ENCODE measurements at places on chromosomes 7 and 10.

GRCh38 chr7:8060241-8060640, 91.6 kb downstream of the GLCCI1 start:
- DNase-seq: no peak

DNA sequence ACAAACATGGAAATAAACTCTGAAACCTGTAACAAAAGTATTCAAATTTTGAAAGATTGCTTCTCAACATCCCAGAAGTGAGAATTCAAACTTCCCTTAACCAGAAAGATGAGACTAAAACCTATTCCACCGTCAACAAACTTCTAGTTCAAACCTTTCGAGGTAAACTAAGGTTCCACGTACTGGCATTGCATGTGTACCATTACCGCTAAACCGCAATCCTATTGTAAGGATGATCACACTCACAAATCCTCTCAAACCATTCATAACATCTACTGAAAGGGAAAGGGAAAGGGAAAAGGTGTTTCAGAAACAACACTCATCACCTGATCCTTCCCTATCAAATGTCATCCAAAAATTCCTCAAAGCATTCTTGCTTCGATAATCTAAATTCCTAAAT, 3.1 kb downstream of the SMURF1 start:
- no peak for DNase-seq

GRCh38 chr10:86690231-86690630, 21.9 kb downstream of the LDB3 start:
- no peak for DNase-seq

DNA sequence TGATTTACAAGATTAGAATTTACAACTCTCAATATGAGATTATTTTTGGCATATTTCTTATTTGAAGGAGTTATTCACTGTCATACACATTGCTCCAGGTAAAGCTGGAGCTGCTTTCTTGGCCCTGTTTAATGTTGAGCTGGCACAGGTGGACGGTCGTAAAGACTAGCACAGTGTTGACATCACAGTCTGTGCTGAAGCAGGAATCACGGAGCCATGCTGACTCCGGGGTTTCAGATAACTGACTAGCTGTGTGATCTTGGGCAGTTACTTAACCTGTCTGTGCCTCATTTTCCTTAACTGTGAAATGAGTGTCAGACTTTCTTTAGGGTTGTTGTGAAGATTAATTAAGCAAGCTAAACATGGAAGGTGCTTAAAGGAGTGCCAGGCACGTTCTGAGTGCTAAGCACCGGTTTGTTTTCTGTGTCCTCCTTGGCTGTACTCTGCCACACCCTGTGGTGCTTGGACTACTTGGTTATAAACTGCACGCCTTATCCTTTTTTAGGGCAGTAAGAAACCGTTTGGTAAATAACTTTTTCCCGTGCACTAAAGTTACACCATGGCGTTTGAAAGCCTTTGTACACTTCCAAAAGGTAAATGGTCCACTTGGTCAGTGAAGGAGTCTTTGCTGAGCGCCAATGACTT, 47.7 kb downstream of the DYNC2I1 start:
- DNase-seq: no peak

DNA sequence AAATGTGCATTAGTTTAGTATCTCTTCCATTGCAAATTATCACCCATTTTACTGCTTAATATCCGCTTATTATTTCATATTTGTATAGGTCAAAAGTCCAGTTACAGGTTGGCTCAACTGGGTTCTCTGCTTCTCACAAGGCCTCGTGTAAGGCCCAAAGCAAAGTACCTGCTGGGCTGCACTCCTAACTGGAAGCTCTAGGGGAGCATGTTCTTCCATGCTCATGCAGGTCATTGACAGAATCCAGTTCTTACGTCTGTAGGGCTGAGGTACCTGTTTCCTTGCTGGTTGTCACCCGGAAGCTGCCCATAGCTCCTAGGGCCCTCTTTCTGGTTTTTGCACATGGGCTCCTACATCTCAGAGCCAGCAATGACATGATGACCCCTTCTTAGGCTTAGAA, 79.6 kb downstream of the RAPGEF5 start:
- DNase-seq: no peak

DNA sequence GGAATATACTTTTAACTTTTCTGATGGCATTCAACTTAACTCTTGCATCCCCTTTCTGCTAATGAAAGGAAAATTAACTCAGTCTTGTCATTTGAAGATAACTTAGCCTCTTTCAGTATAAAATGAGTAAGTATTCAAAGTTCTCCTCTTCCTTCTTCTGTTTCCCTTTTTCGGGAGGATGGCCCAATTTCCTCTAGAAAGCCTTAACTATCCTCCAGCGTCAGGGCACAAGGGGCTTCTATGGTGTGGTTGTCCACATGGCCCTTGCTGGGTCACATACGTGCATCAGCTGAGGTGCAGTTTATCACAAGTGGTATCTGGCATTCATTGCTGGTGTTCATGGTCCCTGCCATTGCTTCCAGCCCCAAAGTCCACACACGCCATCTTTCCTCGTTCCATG, 17.8 kb upstream of the GSAP start:
- DNase-seq: no peak

GRCh38 chr7:137944168-137944567, 57.7 kb downstream of the CREB3L2 start:
- no peak for DNase-seq

DNA sequence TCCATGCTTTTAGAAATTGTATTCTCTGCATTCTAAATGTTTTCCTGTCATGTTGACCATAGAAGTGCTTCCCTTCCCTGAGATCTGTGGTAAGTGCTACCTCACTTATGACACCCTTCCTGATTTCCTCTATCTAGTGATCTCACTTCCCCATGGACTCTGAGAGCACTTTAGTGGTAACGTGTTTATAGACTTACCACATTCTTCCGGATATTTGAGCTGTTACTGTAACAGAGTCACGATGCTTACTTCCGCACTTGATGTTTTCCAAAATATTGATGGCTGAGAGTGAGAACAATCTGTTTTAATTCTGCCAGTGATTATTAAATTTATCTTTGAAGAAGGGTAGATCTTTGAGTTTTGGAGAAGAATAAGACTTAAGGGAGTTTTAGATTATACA, 60.1 kb upstream of the NAMPT start:
- no peak for DNase-seq

DNA sequence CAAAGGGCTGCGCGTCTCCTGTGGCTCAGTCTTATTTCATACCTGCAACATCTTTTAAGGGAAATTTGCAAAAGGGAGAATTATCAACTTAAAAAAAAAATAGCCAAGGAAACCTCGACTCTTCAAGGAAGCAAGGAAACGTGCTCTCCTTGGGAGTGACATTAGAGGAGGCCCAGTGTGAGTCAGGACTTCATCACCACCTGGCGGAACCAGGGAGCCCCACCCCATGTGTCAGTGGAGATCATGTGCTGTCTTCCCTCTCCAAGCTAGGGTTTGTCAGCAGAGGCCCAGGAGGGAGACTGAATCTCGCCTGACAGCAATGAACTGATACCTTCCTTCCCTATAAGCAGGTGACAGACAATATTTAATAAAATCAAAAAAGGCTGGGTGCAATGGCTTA, 28.9 kb downstream of the POR start:
- no peak for DNase-seq

DNA sequence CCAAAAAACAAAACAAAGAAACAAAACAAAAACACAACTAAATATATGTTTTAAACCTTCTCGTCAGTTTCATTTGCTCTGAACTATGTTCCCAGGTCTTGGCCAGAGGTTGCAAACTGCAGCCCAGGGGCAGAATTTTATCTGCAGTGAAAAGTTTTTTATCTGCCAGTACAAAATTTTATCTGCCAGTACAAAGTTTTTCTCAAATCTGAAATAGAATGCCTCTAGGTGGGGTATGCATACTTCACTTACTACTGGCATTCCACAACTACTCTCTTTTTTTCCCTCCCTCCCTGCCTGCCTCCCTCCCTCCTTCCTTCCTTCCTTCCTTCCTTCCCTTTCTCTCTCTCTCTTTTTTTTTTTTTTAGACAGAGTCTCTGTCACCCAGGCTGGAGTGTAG, 9.4 kb upstream of the CLDN3 start:
- DNase-seq: no peak

DNA sequence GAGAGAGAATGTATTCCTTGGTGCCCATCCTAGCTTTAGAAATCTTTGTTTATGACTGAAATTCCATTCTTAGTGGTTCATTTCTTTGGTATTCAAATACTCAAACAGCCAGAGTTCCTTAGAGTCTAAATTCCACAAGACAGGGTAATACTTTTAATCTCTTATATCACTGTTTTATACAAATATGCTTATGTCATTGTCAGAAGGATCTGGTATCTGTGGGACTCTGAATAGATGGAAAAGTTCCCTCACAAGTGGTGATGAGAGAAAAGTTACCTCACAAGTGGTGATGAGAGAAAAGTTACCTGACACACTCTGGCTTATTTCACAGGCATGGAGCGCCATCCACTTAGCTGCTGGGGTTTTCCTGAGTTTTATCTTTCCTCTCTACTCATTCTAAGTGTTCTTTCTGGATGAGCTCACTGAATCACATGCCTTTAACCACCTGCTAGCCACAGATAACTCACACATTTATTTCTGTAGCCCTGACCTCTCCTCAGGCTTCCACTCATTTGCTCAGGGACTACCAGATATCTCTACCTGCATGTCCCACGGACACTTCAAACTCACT, 784.0 kb downstream of the SUGCT start:
- no peak for DNase-seq

DNA sequence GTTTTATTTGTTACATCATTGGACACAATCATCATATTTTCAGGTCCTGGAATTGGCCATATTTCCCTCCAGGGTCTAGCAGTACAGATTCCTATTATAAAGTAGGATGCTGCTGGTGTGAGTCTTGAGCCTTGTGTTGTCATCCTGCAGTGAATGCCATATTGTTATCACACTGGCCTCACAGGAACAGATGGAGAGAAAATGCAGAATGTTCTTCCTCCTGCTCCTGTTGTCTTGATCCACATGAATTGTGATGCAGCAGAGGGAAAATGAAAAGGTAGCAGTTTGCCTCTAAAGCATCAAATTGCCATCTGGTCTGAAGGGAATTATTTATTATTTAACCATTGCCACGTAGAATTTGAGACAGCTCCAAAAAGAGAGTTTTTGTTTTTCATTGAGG, 248.6 kb downstream of the GPAM start:
- no peak for DNase-seq

- DNase-seq: no peak
Observed at GRCh38 chr7:70377957-70378356, 754.0 kb upstream of the GALNT17 start.

DNA sequence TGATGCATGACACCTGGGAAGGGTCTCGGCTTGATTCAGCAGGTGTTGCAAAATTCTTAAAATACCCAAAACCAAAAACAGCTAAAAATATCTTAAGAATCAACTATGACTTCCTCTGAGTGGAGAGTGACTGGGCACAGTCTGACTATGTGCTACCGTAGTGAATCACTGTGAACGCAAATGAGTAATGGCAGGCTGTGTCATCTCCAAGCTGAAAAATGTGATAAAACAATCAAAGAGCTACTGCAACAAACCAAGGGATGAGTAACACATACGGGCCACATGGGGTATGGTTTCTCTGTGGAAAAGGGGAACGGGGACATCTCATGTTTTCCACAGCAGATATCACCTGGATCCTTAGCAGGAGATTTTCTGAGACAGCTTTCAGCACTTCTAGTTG, 127.5 kb downstream of the ABCA13 start:
- DNase-seq: no peak

GRCh38 chr7:29272057-29272456, 77.5 kb downstream of the CHN2 start:
- DNase-seq: no peak

DNA sequence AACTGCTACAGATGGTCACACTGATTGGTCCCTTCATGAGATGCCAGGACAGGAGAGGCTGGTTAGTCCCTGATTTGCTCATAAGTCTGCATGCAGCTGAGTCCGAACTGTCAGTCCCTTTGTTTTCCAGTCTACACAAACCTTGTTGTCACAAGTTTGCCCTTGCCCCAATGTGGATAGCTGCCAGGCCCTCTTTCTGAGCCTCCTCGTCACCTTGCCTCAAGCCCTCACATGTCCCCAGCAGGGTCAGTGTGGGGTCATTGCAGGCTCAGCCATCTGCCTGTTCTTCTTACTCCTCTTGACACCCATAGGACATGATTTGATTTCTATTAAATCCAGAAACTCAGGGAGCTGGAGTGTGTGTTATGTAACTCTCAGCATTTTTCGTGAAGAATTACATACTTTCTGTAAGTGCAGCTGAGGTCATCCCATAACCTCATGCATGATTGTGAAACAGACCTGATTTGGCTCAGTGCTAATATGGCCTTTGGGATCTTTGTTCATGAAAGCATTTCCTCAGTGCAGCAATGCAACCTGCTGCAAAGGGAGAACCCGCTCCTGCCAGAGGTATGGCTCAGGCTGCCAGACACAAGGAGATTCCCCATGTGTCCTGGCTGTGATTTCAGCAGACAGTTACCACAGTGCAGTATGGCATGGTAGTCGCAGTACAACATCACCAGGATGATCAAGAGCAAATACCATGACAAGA, 70.0 kb upstream of the ZMIZ2 start:
- no peak for DNase-seq

DNA sequence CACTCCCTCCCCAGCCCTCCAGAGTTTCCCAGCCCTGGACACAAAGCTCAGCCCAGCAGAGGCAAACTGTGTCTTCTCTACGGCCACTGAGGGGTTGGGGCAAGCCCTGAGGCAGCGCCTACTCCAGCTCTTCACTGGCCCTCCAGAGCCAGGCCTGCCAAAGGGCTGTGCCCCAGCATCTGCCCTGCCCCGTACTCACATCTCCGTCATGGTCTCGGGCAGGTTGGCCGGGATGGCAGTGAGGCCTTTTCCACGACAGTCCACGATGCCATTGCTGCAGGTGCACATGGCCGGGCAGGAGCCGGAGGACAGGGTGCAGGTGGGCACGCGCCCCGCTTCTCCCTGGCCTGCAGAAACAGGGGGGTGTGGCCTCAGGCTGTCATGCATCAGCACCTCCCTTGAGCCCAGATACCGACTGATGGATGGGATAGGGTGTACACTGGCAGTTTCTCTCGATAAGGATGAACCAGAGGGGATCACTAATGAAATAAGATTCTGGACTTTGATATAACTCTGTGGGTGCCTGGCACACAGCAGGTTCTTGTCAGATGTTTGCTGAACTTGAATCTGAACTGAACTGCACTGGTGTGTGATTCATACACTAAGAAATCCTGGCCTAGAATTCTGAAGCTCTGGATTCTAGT, 125.2 kb downstream of the SLIT1 start:
- peak; percentile 71 for DNase-seq

GRCh38 chr10:79028056-79028430, 40.7 kb upstream of the ZMIZ1 start:
- DNase-seq: no peak

- DNase-seq: no peak
Observed at GRCh38 chr7:131602994-131603372, 46.6 kb upstream of the PODXL start.

DNA sequence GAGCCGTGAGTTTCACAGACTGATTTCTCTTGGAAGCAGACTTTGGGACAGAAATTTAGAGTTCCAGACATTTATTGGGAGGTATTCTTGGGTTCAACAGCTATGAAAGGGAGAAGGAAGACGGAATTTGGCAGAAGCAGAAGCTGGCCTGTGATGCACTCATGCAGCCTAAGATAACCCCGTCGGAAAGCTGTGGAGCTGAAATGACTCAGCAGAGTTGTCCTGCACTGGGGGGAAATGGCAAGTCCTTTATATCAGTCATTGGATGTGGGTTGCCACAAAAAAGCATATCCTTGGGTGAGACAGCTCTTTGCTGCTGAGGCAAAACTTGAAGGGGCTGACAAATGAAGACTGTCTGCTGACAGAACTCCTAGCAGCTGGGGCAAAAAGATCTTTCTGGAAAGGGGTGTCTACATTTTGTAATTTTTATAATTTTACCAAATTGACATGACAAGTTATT, 11.5 kb upstream of the MICU1 start:
- DNase-seq: no peak

GRCh38 chr10:101609481-101609880, 21.4 kb downstream of the DPCD start:
- DNase-seq: no peak
